ENCODE measurements at places on chromosomes 2 and 18.

DNA sequence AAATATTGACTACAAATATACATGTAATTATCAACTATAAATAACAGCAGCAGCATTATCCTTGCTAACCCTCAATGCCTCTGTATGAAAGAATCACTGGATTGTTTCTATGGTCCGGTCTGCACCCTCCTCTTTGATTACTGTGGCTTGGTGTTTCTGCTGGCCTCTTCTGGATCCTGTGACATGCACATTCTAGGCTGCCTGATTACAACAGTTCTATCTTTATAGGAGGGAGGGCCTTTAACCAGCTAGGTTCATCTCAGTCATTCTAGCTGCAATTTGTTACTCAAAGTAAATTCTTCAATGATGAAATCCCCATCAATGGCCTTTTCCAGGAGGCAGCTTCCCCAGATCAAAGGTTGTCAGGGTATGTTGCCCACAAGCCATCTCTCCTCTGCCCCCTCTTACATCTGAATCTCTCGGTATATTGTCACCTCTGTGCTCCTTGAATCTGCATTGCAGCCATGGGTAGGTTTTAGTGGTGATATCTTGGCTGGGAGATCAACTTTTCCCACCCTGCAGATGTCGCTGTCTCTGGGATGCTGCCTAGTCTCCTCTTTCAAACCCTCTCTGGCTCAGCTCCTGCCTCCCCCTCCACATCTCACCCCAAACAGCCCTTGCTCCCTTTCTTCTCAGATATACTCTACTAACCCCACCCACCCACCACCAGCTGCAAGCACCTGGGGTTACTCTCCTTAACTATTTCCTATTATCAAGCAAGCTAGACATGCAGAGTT is 106.2 kb upstream of the BZW1 start:
- no peak for DNase-seq

- no peak for DNase-seq
Observed at GRCh38 chr2:11347403-11347959, 3.0 kb upstream of the ROCK2 start.

DNA sequence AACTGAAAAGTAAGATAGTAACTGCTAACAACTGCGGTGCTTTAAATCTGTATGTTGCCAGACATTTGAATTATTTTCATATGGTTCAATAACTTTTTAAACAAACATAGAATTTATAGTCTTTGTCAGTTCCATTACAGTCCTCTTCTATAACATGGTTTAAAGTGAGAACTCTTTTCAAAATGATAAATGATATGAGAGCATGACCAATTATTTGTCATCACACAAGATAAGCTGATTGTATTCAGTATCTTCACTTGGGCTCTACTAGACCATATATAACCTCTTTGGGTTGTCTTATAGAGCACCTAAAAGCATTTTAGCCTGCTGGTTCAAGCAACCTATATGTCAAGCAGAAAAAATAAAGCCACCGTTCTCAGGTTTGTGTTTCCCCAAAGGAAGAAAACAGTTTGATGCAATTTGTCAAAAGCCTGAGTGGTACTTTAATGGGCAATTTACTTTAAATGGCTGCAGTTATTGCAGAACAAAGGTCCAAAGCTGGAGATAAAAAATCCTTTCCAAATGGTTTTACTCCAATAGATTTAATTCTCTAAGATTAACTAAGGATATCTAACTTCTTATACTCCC is 298.4 kb downstream of the FSIP2 start:
- DNase-seq = no peak

GRCh38 chr2:197952540-197953202 is 148.3 kb downstream of the PLCL1 start:
- DNase-seq = no peak

DNA sequence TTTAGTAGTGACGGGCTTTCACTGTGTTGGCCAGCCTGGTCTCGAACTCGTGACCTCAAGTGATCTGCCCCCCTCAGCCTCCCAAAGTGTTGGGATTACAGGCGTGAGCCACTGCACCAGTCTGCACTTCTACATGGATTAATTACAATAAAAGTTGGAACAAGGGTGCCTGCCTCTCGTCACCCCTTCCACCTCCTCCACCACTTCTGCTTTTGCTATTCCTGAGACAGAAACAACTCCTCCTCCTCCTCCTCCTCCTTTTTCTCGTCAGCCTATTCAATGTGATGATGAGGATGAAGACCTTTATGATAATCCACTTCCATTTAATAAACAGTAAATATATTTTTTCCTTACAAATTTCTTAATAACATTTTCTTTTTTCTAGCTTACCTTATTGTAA is 35.2 kb downstream of the SRBD1 start:
- no peak for DNase-seq

DNA sequence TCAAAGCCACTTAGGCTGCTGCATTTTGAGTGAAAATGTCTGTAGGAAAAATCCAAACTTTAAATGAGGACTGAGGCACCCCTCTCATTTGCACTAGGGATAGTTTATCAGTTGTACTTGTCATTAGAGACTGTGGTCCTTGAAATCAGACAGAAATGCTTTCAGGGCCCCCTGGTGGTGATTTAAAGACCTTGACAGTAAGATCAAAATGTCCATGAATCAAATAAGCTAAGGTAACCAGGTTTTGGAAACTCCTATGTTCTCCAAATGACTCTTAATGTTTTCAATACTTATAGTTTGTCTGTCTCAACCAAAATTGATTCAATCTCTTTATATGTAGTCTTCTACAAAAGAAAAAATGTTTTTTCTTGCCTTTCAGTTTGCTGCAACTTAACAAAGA is 28.8 kb upstream of the DDX18 start:
- DNase-seq = no peak

DNA sequence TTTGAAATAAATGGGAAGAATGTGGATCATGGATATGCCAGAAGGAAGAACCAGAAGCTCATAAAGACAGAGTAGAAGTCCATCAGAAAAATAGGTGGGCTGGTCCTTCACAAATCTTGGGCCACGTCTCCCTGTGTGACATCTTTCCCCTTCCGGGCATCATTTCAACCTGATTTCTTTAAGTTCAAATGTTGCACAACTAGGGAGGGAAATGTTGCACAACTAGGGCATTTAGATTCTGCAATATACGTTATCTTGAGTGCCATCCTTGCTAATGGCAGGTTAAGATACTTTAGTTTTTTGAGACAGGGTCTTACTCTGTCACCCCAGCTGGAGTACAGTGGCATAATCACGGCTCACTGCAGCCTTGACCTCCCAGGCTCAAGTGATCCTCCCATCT is 129.6 kb downstream of the CERS6 start:
- no peak for DNase-seq

GRCh38 chr18:35322486-35323458 is 21.4 kb downstream of the ZNF24 start:
- DNase-seq = no peak

GRCh38 chr2:214232271-214232670 is 178.6 kb upstream of the VWC2L start:
- DNase-seq = no peak

DNA sequence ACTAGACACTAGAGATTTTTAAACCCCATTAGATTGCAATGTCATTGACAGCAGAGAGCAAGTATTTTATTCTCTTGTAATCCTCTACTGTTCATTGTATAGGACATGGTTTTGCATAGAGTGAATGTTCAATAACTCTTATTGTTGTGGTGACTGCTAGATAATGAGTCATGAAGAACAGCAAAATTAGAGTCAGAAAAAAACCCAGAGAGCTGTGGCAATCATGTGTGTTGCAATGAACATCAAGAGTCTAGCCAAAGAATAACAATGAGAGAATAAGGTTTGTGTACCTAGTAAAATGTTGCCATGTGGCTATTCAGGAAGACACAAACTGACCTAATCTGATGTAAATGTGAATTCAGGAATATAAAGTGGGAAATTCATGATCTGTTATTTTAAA is 684.0 kb downstream of the DSC3 start:
- DNase-seq = no peak

DNA sequence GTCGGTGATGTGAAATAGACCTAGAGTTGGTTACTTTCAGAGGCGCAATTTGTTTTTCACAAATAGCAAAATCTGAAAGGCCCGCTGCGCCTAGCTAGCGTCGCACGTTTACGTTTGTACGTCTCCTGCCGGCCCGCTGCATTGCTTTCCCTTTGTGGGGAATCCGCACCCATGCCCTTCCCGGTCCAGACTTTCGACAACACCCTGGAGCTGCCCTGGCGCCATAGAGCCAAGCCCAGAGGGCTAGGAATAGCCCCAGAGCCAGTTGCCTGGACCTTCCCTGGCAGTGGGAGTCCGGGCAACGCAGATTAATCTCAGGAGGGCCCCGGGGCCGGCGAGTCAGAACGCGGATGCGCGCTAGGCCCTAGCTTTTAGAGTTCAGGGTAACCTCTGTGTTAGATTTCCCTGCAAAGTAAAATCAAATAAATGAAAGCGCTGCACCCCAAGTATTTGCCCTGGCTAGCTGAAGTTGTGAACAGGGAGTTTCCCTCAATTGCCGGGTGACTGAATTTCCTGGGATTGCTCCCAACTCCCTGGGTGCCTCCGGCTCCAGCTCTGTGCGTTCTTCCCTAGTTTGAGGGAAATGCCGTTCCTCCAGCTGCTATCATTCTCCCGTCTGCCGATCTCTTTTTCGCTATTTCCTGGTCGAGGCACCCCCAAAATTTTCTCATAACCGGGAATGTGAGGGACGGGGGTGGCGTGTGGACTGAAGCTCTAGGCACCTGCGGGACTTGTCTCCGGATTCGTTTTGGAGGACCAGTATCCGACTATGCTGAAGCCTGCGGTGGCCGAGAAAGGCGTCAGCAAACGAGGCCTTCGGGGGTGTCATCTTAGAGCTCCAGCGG is 1.2 kb upstream of the EN1 start:
- no peak for DNase-seq

DNA sequence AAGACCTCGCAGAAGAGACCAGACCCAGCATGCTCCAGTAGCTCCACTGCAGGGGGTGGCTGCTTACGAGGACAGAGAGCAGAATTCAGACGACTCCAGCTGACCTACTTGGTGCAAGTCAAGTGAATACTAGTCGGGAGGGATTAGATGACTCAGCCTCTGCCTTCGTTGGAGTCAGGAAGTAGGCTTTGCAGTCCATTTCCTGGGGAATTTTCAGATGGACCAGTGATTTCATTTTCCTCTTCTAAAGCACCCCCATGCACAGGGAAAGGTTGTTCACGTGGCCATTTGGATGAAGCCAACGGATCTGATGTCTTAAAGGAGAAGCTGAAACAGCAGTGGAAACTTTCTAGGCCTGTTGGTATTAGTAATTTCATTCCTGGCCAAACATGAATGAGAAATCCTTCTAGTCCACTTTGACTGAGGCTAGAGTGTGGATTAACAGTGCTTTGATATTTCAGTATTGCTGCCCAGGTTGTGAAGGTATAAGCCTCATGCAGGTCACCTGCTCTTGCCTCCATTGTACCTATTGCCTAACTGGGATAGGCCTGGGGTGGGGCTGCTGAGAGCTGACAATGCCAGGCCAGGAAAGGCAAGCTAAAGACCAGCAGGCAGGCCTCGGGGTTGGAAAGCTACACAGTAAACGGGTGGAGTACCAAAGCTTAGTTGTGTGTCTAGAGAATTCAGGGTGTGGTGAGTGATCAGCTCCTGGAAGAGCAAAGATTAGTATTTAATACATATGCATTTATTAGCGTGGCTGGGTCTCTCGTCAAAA is 117.6 kb upstream of the FOSL2 start:
- DNase-seq = peak; percentile 88

DNA sequence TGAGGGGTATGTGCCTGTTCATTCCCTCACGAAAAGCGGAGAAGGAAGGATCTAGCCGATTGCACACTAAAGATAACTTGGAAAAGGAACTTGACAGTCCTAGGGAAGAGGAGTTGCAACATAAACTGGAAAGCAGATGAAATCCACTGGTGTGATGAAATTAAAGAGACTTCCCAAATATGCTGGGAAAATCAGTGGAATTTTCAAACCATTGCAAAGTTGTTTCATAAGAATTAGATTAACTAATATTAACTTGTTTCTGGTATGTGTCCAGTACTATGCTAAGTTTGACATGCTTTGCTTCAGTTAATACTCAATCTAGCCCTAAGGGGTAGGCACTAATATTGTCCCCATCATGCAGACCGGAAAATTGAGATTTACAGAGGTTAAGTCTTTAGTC is 222.7 kb downstream of the IKZF2 start:
- DNase-seq = no peak

DNA sequence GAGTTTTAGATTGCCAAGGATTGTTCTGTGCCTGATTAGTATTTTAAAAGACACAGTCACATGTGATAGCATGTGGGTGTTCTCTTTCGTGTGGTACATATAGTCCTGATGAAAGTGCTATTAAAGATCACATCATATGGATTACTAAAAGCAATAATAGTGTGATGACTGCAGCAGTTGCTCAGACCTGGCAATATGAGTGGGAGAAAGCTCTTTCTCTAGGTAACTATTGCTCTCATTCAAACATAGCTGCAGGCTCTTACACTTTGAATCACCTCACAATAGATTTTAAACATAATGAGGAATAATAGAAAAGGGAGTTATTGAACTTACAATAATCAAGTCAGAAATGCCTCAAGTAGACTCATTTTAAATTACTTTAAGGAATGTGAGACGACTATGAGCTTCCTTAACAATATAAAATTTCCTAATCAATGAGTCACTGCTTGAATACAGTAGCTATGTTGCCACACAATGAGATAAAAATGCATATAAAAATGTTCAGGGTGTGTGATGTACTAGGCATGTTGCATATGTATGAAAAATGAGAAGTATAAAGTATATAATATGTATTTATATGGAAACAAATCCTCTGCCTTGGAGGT is 452.1 kb downstream of the TMX3 start:
- DNase-seq = no peak

- DNase-seq = no peak
Observed at GRCh38 chr18:63705401-63705800, 2.6 kb downstream of the SERPINB11 start.

DNA sequence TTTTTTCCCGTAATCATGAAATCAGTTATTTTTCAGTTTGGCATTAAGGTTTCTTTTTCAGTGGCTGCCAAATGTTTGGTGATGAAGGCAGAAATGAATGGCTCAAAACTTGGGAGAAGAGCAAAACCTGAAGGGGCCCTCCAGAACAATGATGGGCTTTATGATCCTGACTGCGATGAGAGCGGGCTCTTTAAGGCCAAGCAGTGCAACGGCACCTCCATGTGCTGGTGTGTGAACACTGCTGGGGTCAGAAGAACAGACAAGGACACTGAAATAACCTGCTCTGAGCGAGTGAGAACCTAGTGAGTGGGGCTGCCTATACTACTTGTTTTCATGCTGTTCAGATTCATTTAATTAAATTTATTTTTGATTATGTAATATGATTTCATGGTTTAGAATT is 29.2 kb upstream of the MSH2 start:
- no peak for DNase-seq

- no peak for DNase-seq
Observed at GRCh38 chr2:5315512-5315911, 376.7 kb upstream of the SOX11 start.

DNA sequence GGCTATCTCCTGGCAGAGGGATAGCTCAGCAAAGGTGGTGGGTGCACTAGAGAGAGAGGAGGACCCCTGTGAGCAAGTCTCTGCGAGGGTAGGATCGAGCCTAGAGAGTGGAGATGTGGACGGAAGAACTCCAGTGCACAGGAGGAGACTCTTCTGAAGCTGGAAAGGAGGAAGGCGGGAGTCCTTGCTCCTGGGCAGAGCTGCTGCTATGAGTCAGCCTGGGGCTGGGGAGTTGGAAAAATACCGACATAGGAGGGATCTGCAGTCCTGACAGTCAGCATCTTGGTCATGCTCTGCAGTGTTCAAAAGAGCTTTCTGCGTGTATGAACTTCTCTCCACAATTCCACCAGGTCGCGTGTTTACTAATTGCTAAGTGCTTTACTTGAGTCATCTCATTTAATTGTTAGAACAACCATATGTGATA is 233.8 kb downstream of the LDLRAD4 start:
- DNase-seq = no peak

- no peak for DNase-seq
Observed at GRCh38 chr2:12733846-12734245, 17.1 kb downstream of the TRIB2 start.
